Hematopoietic multipotent progenitor cell (in vitro differentiated cells): ENCODE measurements at places on chromosomes 4 and X. TPM values are rescaled to one million over a fixed set of nuclear protein-coding genes. Genes with fewer than 3 reads are reported as not detected.

The ELMOD2 gene
- total RNA-seq: 10.8 TPM

The ARHGAP6 gene
- total RNA-seq: 1.3 TPM

The SATL1 gene
- under 0.01 TPM for total RNA-seq

The NMU gene
- 1.1 TPM for total RNA-seq

The ZNF141 gene
- 11.0 TPM for total RNA-seq

The F11 gene
- not detected for total RNA-seq

The SYP gene
- 2.4 TPM for total RNA-seq

The GLOD5 gene
- total RNA-seq: 0.27 TPM

The SH3TC1 gene
- 88.1 TPM for total RNA-seq

The PDCL2 gene
- not detected for total RNA-seq

The HAND2 gene
- total RNA-seq: not detected

The TENM3 gene
- total RNA-seq: not detected

The PRR32 gene
- not detected for total RNA-seq

The AFP gene
- not detected for total RNA-seq

The PDGFC gene
- 16.4 TPM for total RNA-seq

The NAP1L3 gene
- 12.4 TPM for total RNA-seq

The TMPRSS11D gene
- total RNA-seq: not detected
